DMS79 treated with DMSO at 0.1 percent for 48 hours (cell line): ENCODE measurements at places on chromosomes 16 and 17.

- no peak for DNase-seq
These were observed 7.2 kb downstream of the POLR3E start for GRCh38 chr16:22304411-22304810.

DNA sequence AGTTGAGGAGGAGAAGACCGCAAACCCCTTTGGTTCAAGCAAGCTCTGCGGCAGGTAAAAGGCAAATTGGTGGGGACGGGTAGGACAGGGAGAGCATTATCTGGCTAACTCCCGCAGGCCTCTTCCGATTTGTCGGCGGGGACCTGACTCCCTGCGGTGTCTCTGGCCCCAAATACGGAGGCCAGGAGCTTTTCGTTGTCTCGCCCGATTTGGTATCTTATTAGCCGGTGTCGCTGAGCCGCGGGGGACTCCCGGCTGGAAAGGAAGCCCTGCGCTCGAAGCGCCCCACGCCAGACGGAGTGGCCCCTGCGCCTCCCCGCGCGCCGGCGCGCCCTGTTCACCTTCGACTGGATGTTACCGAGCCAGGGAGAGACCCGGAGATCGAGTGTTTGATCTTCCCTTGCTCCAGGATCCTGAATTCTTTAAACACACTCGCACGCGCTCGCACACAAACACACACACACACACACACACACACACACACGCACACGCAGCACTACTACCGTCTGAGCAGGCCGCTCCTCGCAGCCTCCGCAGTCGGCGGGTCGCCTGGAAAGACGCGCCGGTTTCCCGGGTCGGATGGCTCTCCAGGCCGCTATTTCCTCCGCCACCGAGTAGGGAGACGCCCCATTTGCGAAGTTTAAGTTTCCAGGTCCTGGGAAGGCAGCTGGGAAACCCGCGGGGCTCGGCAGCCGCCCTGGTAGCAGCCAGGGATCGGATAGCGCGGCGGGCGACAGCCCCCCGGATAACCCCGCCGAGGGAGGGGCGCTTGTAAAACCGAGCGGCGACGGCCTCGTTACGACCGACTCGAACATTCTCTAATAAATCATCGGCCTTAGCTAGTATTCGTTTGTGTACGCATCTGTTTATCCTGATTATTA is 3.3 kb downstream of the PRAC1 start:
- DNase-seq = no peak

DNA sequence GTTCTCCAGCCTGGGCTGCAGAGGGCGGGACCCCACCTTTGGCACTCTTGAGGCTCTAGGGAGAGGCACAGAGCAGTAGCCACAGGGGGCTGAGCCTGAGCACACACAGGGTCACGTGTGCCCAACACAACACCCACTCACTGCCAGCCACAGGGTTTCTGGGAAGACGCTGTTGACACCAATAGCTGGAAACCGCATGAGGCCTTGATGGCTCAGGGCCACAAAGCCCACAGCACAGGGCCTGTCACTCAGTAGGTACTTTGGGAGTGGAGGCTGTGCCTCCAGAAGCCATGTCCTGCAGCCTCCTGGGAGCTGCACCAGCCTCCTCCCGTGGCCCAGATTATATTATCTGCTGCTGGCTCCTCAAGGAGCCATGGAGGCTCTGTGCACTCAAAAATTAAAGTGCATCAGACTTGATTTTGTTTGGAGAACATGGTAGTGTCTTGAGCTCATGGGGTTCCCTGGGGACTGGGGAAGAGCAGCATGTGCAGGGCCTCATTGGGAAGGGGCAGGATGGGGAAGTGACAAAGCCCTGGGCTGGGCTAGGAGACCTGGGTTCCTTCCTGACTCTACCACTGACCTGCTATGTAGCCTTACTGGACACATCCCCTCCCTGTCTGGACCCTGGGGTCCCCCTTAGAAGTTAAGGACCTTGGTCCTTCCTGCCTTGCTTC is 12.5 kb upstream of the SREBF1 start:
- DNase-seq = no peak

GRCh38 chr17:35084987-35085386 is 21.5 kb upstream of the RFFL start:
- DNase-seq = no peak

DNA sequence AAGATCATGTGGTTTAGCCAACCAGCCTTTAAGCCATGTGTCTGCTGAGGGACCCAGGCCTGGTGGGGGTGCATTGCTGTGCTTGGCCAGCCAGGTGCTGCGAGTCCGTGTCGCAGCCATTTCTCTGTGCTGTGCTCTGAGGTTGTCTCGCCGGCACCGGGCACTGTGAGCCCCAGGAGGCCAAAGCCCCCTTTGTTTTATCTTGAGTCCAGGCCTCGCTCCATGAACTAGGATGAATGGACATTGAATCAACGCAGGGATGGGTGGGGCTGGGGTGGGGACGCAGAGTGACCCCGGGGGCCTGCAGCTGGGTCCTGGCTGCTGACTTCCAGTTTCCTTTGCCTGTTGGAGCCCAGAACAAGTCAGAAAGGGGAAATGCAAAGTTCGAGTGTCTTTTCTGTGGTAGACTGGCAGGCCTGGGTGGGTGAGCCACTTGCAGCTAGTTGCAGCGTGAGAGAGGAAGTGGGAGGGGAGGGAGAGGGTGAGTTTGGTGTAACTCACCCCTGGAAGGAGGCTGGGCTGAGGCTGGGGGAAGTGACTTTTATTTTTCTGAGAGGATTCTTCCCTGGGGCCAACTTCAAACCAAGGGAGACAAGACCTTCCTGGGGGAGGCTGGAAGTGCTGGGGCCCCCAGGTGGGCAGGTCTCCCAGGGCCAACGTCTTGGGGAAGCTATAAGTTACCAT is 324.7 kb downstream of the SEC14L1 start:
- DNase-seq = no peak

DNA sequence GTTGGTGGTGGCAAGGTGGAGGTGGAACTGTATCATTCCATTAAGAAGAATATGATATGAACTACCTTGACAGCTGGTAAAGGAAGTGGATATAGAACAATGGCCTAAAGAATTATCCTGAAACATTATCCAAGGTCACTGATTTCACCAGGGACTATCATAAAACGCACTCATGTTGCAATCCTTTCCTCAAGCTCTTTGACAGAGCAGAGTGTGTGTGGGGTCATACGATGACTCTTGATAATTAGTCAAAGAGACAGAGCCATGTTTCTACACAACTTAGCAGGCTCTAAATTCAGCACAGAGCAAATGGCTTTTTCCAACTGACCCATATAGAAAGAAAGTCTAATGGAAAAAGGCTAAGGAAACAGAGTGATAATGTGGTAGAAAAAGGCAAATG is 126.4 kb upstream of the ANKFN1 start:
- no peak for DNase-seq

- DNase-seq = no peak
These were observed 13.2 kb downstream of the PSMD12 start for GRCh38 chr17:67353161-67353560.

DNA sequence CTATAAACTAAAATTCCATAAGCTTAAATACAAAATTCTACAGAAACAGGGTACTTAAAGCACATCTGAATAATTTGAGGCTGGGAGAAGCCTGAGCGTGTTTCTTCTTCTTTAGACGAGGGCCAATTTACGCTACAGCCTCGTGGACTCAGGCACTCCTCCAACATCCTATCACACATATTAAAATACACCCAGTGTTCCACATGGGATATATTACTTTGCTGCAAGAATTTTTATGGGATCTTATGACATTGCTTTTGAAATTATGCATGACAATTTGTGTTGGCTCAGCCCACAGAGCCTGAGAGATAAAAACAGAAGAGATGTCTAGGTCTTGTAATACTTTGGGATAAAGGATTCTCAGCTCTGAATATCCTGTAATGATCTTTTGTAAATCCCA is 3.5 kb upstream of the TANGO6 start:
- no peak for DNase-seq
